ENCODE measurements at places on chromosomes 6 and 20.

- H3K27ac ChIP-seq, result no peak overlapping the region
- H3K36me3 ChIP-seq, result peaks cover 3% of the 10 kb centered on the region
- H3K4me1 ChIP-seq, result no peaks in the 10 kb centered on the region
- no peak for DNase-seq
Observed at GRCh38 chr6:6057442-6058053, 50.8 kb upstream of the NRN1 start.

DNA sequence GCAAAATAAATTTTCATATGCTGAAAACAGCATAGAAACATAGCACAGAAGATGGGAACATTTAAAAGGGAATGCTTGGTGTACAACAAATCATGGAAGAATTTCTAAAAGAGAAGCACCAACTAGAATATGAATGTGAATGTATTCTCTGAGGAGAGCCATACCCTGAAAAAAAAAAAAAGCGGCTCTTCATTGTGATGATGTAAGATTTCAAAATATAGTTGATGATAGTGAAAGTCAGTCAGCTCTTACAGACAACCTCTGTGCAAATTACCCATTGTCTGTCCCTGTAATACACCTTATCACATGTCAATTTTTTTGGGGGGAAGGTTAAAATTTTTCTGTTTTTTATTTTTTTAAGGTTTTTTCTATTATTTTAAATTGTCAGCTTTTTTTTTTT lies 58.6 kb upstream of the PTCHD4 start:
- no peak overlapping the region for H3K27ac ChIP-seq
- H3K27me3 ChIP-seq, result no peaks in the 10 kb centered on the region
- no peaks in the 10 kb centered on the region for H3K4me1 ChIP-seq
- no peak overlapping the region for H3K4me3 ChIP-seq
- no peaks in the 10 kb centered on the region for H3K36me3 ChIP-seq

DNA sequence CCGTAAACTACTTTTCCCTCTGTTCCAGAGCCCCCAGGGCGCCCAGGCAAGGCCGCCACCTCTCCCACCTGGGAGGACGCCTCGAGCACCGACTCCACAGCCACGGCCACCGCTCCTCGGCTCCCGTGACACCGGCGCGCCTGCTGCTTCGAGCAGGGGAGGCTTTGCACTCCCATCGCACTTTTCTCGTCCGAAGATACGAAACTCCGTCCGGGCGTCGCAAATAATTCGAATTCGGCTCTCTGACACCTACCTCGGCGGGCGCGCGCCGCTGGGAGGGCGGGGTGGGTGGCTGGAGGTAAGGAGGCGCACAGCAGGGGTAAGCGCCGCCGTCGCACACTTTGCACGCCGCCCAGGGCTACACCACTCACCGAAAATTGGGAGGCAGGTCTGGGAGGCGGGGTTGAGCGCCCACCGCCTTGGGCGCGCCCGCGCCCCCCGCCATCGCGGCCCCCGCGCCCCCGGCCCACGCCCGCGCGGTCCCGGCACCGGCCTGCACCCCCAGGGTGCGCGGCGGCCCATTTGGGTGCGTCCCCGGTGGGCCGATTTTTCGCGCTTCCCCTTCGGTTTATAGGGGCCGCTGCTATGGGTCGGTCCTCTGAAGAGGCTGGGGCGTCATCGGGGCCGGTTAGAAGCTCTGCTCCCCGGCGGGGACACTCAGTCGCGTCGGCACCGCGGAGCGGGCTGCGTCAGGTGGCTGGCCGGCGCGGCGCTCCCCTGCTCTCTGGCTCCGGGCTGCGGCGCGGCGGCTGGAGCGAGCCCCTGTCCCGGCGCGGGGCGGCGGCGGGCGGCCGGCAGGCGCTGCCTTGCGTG lies 36.2 kb downstream of the GNAS start:
- H3K36me3 ChIP-seq, result peaks cover 3% of the 10 kb centered on the region
- peaks cover 13% of the 10 kb centered on the region for H3K4me1 ChIP-seq
- peak overlapping the region; percentile 89 for H3K27ac ChIP-seq
- no peaks in the 10 kb centered on the region for H3K27me3 ChIP-seq
- peak overlapping the region; percentile 85 for H3K4me3 ChIP-seq

- no peak for DNase-seq
- peaks cover 3% of the 10 kb centered on the region for H3K4me1 ChIP-seq
- H3K4me3 ChIP-seq, result no peak overlapping the region
Observed at GRCh38 chr20:59071216-59071615, 28.6 kb upstream of the PRELID3B start.

DNA sequence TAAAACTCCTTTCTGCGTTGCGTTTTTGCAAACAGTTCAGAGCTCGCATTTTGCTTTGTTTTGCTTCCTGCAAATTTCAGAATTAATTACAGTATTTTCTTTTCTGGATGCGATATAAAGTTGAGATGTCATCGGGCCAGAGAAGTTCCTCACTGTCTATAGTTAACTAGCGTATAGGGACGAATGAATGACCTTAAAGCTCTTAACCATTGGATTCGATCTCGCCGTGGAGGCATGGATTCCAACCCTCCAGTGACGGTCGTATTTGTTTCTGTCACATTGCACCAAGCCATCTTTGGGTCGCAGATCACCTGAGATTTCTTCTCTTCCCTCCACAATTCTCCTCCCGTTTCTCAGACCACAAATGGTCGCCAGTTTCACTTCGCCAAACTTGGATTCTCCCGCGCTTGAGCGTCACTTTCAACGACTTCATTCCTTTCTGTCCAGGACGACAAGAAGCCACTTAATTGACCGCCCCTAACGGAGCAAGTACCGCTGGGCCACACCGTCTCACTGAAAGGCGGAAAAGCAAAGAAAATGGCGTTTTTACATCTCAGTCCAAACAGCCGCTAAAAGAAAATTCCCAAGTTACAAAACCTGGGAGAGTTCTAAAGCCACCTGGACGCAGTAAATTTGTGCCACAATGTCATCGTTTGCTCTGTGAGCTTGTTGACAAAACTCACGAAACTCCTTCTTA lies 85.3 kb upstream of the ZNF184 start:
- H3K36me3 ChIP-seq, result no peaks in the 10 kb centered on the region
- no peak for DNase-seq
- H3K27me3 ChIP-seq, result peaks cover 83% of the 10 kb centered on the region
- peaks cover 6% of the 10 kb centered on the region for H3K4me1 ChIP-seq

- no peaks in the 10 kb centered on the region for H3K4me1 ChIP-seq
- H3K4me3 ChIP-seq, result no peak overlapping the region
- H3K27ac ChIP-seq, result no peak overlapping the region
- H3K27me3 ChIP-seq, result no peaks in the 10 kb centered on the region
Observed at GRCh38 chr6:22081709-22082108, 215.1 kb downstream of the PRL start.

GRCh38 chr6:138258991-138259390 lies 40.7 kb upstream of the PBOV1 start:
- no peak overlapping the region for H3K27ac ChIP-seq
- H3K36me3 ChIP-seq, result no peaks in the 10 kb centered on the region
- no peak overlapping the region for H3K4me3 ChIP-seq
- H3K27me3 ChIP-seq, result peaks cover 66% of the 10 kb centered on the region

- peaks cover 25% of the 10 kb centered on the region for H3K27me3 ChIP-seq
- H3K27ac ChIP-seq, result no peak overlapping the region
- no peaks in the 10 kb centered on the region for H3K36me3 ChIP-seq
- no peak for DNase-seq
Observed at GRCh38 chr6:49849213-49849907, 17.0 kb downstream of the CRISP1 start.

DNA sequence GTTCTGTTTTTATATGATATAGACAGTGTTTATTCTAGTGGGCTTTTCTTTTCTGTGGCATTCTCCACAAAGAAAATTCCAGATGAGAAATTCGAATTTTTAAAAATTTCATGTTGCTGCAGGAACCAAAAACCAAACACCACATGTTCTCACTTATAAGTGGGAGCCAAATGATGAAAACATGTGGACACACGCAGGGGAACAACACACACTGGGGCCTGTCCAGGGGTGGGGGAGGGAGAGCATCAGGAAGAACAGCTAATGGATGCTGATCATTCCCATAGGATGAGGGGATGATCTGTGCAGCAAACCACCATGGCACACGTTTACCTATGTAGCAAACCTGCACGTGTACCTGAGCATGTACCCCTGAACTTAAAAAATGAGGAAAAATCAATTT lies 499.0 kb upstream of the SLC35B3 start:
- DNase-seq, result no peak
- no peaks in the 10 kb centered on the region for H3K36me3 ChIP-seq
- no peaks in the 10 kb centered on the region for H3K4me1 ChIP-seq

DNA sequence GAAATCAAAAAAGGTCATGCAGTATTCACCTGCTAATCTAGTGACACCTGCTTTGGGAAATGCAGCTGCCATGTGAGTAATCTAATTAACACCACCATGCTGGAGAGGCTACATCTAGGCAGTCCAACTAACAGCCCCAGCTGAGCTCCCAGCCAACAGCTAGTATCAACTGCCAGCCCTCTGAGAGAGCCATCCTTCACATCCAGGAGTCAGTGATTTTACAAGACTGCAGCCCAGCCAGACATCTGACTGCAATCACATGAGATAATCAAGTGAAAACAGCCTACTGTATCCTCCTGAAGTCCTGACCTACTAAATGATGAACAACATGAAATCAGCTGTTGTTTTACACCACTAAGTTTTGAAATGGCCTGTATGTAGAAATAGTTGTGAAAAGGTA lies 298.4 kb downstream of the TRDN start:
- no peak overlapping the region for H3K27ac ChIP-seq
- no peak for DNase-seq
- no peaks in the 10 kb centered on the region for H3K4me1 ChIP-seq

DNA sequence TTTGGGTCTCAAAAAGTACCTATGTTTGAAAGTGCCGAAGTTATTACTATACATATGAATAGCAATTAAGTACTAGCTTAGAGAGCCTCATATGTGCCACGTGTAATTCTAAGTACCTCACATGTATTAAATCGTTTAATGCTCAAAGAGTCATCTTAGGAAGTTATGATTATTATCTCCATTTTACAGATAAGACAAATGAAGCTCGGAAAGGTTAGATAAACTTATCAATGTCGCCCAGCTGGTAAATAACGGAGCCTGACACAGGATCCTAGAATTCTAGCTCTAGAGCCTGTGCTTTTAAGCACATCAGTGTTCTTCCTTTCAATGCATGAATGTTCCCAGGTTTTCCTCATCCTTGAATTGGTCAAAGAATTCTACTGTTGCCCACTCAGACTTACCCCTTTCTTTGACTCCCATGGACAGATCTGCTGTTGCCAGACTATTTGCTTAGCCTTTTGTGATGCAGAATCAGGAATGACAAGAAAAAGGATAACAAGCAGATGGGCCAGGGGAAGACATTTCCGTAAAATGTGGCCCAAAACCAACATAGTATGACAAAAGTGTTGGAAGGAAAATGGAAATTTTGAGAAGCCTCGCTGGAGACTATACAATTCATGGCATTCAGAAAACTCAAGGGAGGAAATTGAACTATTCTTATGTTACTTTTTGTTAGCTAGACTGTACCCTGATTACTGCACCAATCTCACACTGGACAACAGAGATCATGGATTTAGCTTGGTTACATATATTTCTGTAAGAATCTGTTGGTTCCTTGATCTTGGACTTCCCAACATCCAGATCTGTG lies 237.1 kb upstream of the CITED2 start:
- no peak overlapping the region for H3K27ac ChIP-seq
- H3K4me3 ChIP-seq, result no peak overlapping the region
- no peak for DNase-seq
- H3K27me3 ChIP-seq, result no peaks in the 10 kb centered on the region
- H3K36me3 ChIP-seq, result no peaks in the 10 kb centered on the region

- no peak overlapping the region for H3K4me3 ChIP-seq
- DNase-seq, result no peak
- no peaks in the 10 kb centered on the region for H3K4me1 ChIP-seq
- H3K36me3 ChIP-seq, result peaks cover 2% of the 10 kb centered on the region
Observed at GRCh38 chr6:142984386-142984785, 39.4 kb upstream of the HIVEP2 start.

DNA sequence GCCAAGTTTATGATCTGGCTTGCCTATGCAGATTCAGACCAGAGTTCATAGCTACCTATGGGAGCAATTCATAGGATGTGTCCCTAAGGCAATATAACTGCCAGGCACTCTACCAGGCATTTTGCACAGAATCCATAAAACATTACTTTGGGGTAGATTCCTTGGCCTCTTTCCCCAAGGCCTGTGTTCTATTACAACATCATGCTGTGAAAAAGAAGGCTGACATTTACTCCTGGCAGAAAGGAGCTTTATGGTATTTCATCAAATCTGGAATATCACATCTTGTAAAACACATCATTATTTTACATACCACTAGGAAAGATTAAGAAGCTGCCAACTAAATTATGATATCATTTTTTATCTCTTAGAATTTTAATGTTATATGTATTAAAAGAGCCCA lies 287.0 kb upstream of the MARCKS start:
- H3K4me3 ChIP-seq, result no peak overlapping the region
- H3K4me1 ChIP-seq, result no peaks in the 10 kb centered on the region
- no peak overlapping the region for H3K27ac ChIP-seq
- H3K36me3 ChIP-seq, result no peaks in the 10 kb centered on the region
- peaks cover 14% of the 10 kb centered on the region for H3K27me3 ChIP-seq
- DNase-seq, result no peak

DNA sequence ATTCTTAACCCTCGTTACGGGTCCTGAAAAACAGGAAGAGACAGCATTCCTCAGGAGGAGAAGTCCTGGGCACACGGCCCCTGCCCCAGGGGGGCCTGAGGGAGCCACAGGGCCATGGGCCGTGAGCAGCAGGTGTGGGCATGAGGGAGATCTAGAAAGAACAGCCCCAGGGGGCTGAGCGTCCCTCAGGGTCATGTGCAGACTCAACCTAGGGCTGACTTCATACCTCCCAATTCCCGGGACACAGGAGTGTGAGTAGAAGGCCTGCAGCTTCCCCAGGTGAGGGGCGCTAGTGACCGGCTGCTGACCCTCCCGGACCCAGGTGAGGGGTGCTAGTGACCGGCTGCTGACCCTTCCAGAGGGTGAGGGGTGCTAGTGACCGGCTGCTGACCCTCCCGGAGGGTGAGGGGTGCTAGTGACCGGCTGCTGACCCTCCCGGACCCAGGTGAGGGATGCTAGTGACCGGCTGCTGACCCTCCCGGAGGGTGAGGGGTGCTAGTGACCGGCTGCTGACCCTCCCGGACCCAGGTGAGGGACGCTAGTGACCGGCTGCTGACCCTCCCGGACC lies 35.1 kb downstream of the FRMD1 start:
- no peak overlapping the region for H3K4me3 ChIP-seq
- no peaks in the 10 kb centered on the region for H3K4me1 ChIP-seq
- no peak for DNase-seq
- no peaks in the 10 kb centered on the region for H3K27me3 ChIP-seq
- no peak overlapping the region for H3K27ac ChIP-seq

DNA sequence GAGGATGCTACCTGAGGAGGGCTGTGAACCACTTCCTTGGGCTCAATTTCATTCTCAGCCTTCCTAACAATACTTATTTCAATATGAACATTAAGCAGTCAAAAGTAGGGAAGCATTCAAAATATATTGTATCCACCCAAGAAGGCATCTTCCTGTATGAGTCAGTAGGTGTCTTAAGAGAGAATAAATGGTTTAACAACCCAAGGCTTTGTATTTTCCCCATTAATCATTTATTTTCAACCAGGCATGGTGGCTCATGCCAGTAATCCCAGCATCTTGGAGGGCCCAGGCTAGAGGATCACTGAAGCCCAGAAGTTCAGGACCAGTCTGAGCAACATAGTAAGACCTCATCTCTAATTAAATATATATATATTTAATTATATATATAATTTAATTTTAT lies 74.5 kb upstream of the MARCKS start:
- peaks cover 2% of the 10 kb centered on the region for H3K4me1 ChIP-seq
- no peak for DNase-seq
- H3K27ac ChIP-seq, result no peak overlapping the region

- H3K4me1 ChIP-seq, result no peaks in the 10 kb centered on the region
- H3K27ac ChIP-seq, result no peak overlapping the region
- H3K36me3 ChIP-seq, result no peaks in the 10 kb centered on the region
- no peak for DNase-seq
Observed at GRCh38 chr20:39631557-39631956, 669.4 kb downstream of the DHX35 start.

Data from T-helper 17 cell (primary cell).